ENCODE measurements at places on chromosomes 7 and 10. TPM values are rescaled to one million over a fixed set of nuclear protein-coding genes. Genes with fewer than 3 reads are reported as not detected.

The ZNF425 gene
- 4.9 TPM for total RNA-seq

The WDFY4 gene
- not detected for total RNA-seq

The AP4M1 gene
- 22.6 TPM for total RNA-seq

The CTNNA3 gene
- 5.5 TPM for total RNA-seq

The TRIM56 gene
- 16.0 TPM for total RNA-seq

The SLC16A9 gene
- 23.1 TPM for total RNA-seq

The COL13A1 gene
- total RNA-seq: 9.5 TPM

The PDK4 gene
- not detected for total RNA-seq

The USP54 gene
- 66.1 TPM for total RNA-seq

The ALOX5 gene
- not detected for total RNA-seq

The SPDYE9 gene
- not detected for total RNA-seq

The H2BK1 gene
- total RNA-seq: not detected

- DNase-seq: no peak
Measured at GRCh38 chr7:30469303-30469702, 9.3 kb downstream of the NOD1 start.

- DNase-seq: no peak
Measured at GRCh38 chr10:17249820-17250219, 21.8 kb downstream of the VIM start.

DNA sequence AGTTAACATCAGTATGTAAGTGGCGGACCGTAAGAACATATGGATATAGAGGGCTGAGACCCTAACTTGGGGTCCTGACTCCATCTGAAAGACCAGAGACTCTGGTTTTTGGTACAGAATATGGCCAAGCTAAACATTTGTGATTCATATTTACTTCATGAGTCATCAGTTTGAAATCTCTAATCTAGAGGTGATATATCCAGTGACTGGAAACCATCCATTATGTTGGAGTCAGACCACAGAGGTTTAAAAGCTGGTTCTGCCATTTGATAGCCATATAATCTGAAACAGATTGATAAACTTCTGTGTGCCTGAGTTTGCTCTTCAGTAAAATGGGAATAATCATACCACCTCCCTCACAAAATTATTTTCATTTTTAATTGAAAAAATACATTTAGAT is 505.3 kb downstream of the SORCS3 start:
- no peak for DNase-seq

DNA sequence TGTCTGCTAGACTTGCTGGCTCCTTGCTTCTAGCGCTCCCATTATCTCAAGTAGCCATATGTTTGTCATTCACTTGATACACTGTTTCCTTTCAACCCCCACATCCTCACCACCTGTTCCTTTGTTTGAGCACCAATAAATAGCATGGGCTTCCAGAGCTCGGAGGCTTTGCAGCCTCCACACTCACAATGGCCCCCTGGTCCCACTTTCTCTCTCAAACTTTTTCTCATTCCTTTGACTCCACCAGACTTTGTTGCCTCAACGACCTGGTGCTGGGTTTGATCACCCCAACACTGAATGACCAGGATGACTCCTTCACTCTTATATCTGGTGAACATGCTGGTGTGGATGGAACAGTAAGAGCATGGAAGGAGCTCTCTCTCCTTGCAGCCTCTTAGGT is 114.5 kb upstream of the TRIM24 start:
- no peak for DNase-seq

- no peak for DNase-seq
Measured at GRCh38 chr7:158350166-158350900, 237.3 kb downstream of the PTPRN2 start.

- DNase-seq: no peak
Measured at GRCh38 chr7:27808626-27809025, 68.7 kb downstream of the TAX1BP1 start.

- DNase-seq: no peak
Measured at GRCh38 chr10:27513451-27514191, 9.5 kb downstream of the RAB18 start.

GRCh38 chr10:72449941-72450441 is 95.3 kb upstream of the DNAJB12 start:
- no peak for DNase-seq

GRCh38 chr10:122665329-122665860 is 34.3 kb downstream of the C10orf120 start:
- DNase-seq: no peak

- DNase-seq: no peak
Measured at GRCh38 chr7:99473315-99473596, 566 bp downstream of the ZNF789 start.

DNA sequence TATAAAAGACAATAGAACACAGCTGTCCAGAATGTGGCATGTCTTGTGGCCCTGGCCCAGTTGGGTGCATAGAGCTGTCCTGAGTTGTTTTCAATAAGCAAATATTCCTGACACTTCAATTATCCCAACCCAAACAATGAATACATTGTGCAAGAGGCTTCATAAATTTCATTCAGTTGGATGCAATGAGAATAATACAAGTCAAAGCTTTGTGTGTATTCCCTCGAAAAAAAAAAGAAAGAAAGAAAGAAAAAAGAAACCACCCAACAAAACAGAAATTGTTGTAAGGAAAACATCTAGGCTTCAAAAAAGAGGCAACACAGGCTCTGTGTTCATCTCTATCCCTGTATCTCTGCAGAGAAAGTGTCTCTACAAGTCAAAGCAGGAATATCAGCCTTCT is 138.7 kb upstream of the ADO start:
- DNase-seq: no peak

DNA sequence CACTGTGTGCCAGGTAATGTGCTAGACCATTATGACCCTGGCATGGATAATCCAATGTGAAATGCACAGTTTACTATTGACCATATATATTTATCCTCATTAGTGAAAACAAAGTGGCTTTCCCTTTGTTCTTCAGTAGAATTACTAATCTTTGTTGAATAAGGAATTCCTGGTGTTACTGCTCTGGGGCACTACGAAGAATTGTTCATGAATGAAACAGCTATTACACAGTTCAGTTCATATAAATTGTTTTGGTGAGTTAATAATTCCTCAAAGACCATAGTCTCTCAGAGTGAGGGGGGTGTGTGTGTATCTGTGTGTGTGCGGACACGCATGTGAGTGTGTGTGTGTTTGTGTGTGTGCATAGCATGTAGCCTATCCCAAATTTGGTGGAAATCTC is 668.0 kb upstream of the MBL2 start:
- no peak for DNase-seq

GRCh38 chr7:99290980-99291607 is 18.5 kb downstream of the MYH16 start:
- DNase-seq: no peak

DNA sequence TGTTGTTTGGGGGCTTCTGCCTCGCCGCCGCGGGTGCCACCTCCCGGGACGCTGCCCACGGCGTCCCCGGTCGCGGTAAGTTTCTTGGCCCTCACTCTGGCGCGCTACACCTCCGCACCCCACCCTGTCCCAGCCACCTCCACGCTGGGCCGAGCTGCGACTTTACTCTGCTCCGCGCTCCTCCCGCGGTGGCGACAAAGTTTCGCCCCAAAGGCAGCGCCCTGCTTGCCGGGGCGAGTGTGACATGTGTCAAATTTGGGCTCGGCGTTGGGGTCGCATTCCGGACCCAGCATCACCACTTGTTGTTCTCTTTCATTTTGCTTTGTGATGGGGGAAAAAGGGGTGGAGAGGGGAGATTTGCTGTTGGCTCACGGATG is 167.7 kb upstream of the PPP1R3A start:
- DNase-seq: peak; percentile 23

DNA sequence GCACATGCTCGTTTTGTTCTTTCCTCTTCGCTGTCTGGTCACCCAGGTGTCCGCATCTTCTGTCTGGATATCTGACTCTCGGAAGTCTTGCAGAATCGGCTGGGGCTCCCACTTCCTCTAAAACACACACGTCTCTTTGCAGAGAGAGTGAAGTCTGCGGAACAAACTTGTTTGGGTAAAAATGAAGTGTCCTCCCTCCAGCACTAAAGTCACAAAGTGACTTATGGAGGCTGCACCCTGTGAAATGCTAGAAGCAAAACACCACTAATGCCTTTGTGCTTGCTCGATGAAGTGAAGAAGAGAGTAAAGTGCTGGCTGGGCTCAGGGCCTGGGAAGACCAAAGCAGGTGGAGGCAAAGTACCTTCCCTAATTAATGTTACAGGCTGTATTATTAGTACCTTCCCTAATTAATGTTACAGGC is 71.4 kb downstream of the FGFR2 start:
- DNase-seq: no peak

- DNase-seq: no peak
Measured at GRCh38 chr10:13054844-13055243, 45.1 kb upstream of the OPTN start.

- DNase-seq: no peak
Measured at GRCh38 chr7:156445997-156446761, 194.4 kb upstream of the RNF32 start.

GRCh38 chr7:125412890-125413665 is 483.5 kb upstream of the POT1 start:
- DNase-seq: no peak

DNA sequence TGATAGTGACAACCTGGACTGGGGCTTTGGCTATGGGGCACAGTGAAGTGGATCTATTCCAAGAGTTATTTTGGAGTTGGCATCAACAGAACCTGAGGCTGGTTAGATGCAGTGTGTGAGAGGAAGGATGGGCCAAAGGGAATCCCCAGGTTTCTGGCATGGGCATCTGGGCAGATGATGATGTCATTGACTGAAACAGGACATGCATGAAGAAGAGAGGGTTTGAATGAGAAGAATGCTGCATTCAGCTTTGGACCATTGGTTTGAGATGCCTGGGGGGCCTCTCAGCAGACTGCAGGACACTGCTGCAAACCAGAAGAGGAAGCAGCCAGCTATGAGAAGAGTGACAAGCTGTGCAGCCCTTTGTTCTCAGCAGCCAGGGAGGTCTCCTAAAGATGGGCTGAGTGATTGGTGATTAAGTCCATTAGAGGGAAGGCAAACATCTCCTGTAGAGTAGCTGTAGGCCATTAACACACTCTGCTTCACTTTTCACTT is 23.1 kb upstream of the PIK3CG start:
- no peak for DNase-seq

DNA sequence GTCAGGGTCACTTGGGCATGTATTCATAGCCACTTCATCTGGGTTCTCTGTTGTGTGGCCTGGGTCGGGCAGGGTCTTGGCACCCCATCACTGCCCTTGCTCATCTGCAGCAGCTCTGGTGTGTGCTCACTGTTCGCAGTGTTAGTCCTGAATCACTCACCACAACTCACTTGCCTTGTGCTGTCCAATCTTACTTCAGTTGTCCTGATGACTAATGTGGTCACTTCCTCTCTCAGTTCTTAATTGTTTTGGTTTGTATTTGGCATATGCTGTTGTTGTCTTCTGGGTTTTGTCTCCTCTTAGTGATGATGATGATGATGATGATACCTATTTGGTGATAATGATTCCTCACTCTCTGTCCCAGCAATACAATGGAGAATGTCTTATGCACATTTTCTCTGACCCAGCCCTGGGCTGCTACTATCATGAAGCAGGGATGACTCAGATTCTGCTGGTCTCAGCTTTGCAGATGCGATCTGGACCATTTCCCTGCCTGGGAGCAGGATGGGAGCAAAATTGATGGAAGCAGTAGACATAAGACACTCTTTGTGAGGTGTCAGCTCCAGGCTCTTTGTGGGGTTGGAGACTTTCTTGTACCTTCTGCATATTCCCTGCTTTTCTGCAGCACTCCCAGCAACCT is 17.0 kb downstream of the ADRA2A start:
- no peak for DNase-seq

- DNase-seq: no peak
Measured at GRCh38 chr7:7790041-7790741, 71.8 kb upstream of the RPA3 start.

GRCh38 chr7:21526007-21526406 is 16.8 kb upstream of the DNAH11 start:
- no peak for DNase-seq

DNA sequence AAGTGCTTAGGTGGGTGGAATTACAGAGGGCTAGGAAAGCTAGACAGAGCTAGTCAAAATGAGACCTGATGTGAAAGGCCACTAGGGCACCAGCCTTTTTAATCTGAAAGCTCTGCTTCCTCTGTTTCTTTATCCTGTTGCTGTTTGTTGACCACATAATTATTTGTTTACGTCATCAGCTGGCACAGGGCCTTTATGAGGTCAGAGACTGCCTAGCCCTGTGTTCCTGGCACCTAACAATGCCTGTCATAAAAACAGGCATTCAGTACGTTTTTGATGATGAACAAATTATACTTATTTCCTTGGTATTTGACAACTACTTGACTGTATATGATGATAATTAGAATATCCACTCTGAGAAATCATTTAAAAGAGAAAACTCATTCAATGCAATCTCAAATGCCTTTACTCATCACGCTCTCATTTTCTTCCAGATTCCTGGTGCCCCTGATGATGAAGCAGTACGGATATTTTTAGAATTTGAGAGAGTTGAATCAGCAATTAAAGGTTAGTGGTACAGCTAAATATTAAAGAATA is 26.0 kb downstream of the RBM17 start:
- DNase-seq: no peak

GRCh38 chr7:106668861-106669524 is 8.0 kb upstream of the CCDC71L start:
- DNase-seq: no peak

DNA sequence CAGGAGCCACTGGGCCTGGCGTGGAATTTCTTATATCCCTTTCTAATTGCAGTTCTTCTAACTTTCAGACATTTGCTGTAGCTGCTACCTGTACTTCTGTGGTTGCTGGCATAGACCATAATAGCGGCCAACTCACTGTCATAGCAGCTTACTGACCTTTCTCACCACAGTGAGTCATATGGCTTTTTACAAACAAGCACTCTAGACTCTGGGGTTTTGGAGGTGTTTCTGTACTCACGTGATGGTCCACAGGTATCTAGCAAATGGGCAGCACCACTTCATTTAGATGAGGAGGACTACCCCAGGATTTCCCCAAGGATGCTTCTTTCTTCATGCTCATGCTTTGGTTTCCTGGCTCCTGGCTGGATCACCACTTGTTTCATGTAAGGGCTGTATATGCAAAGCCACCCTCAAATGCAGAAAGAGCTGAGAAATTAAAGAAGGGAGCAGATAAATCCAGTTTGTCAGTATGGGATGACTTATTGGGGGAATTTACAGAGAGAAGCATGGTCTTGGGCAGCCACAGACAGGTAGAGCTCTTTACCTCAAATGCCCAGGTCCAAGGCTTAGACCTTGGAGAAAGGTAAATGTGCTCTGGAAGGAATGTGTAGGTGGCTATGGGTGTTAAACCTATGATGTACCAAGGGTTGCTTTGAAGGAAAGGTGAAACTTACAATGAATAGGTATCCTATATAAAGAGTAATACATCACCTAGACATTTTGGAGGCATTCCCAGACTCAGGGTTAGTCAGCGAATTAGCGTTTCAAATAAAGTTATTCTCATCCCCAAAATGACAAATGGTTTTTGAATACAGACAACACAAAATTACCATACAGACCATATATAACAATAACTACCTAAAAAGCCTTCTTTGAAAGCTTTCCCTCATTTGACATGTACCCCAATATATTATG is 15.9 kb upstream of the SLC25A16 start:
- no peak for DNase-seq

- DNase-seq: no peak
Measured at GRCh38 chr10:16902606-16903005, 85.4 kb upstream of the RSU1 start.
